Stimulated activated CD8-positive, alpha-beta memory T cell treated with anti-CD3 and anti-CD28 coated beads, Interleukin-7, amount 100 ng/mL, for 4 hours (primary cell): ENCODE measurements at places on chromosomes 3 and 15.

DNA sequence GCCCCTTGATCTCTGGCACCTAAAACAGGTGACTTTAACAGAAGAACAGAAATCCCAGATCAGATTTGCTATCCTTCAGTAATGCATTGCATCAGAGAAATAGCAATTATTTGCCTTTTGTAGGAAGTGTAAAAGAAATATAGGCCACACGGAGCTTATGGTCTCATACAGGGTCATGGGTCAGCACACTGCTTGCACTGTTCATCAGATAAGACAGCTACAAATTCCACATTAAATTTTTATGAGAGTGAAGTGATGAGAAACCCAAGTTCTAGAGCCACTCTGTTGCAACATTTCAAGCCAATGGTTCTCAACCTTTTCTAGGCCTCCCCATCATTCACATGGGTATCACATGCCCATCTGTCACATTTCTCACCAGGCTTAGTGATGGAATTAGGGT lies 33.4 kb upstream of the TMEM87A start:
- DNase-seq, result no peak

GRCh38 chr15:43955140-43955539 lies 128.3 kb downstream of the WDR76 start:
- DNase-seq, result no peak

DNA sequence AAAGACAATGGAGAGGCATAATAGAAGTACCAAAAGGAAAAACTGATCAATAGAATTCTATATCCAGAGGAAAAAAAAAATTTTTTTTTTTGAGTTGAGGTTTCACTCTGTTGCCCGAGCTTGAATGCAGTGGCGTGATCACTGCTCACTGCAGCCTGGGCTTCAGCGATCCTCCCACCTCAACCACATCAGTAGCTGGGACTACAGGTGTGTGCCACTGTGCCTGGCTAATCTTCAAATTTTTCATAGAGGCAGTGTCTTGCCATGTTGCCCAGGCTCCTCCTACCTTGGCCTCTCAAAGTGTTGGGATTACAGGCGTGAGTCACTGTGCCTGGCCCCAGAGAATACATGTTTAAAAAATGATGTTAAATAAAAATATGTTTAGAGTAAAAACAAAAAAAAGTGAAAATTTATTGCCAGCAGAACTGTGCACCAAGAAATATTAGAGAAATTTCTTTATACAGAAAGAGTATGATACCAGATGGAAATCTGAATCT lies 154.3 kb upstream of the ZBTB20 start:
- no peak for DNase-seq

DNA sequence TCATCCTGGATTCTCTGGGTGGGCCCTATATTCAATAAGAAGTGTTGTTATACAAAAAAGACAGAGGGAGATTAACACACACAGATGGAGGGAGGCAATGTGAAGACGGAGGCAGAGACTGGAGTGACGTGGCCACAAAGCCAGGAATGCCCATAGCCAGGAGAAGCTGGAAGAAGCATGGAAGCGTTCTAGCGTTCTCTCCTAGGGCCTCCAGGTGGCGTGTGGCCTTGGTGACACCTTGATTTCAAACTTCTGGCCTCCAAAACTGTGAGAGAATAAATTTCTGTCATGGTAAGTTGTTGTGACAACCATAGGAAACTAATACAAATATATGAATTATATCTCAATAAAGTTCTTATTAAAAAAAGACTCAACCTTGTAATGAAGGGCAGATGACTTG lies 21.3 kb downstream of the THBS1 start:
- DNase-seq, result no peak

- DNase-seq, result no peak
Measured at GRCh38 chr3:159634483-159634882, 354.2 kb upstream of the IL12A start.

DNA sequence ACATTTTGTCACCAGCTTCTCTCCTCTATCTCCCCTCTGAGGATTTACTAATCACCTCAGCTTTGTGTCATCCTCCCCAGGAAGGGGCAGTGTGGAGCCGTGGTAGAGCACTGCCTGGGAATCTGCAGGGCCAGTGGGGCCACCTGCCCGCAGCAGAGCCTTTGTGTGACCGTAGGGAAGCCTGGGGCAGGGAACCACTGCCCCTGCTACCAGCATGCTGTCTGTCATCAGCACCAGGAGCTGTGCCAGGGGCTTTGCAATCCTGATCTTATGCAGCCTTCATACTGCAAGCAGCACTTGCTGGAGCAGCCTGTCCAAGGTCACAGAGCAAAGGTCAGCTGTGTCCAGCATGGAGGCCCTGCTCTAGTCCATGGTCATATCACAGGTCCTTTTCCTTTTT lies 170.2 kb upstream of the IL12A start:
- no peak for DNase-seq

DNA sequence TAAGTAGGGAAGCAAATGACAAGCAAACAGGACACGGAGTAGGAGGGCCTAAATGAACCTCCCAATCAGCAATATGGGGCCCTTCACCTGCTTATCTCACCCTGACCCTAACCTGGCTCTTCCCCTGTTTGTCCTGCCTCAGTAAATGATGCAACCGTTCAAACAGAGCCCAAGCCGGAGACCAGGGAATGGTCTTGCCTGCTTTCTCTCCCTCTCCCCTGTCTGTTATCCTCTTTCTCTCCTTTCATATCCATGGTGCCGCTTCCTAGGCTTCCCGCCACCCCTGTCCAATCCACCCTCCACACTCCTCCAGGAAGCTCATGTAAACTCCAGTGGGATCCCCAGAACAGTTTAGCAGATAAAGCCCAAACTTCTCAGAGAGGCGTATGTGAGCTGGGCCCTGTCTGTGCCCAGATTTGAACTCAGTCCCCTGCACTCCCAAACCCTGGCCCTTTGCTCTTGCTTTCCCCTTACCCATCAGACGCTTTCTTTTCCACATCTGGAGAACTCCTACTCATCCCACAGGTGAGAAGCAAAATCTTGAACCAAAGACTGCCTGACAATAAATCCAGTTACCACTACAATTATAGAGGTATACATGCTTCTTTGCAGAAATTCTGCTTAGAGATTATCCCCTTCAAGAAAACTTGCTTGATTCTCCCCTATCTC lies 45.7 kb upstream of the STT3B start:
- no peak for DNase-seq

- DNase-seq, result no peak
Measured at GRCh38 chr3:113153499-113154107, 57.8 kb upstream of the BOC start.

DNA sequence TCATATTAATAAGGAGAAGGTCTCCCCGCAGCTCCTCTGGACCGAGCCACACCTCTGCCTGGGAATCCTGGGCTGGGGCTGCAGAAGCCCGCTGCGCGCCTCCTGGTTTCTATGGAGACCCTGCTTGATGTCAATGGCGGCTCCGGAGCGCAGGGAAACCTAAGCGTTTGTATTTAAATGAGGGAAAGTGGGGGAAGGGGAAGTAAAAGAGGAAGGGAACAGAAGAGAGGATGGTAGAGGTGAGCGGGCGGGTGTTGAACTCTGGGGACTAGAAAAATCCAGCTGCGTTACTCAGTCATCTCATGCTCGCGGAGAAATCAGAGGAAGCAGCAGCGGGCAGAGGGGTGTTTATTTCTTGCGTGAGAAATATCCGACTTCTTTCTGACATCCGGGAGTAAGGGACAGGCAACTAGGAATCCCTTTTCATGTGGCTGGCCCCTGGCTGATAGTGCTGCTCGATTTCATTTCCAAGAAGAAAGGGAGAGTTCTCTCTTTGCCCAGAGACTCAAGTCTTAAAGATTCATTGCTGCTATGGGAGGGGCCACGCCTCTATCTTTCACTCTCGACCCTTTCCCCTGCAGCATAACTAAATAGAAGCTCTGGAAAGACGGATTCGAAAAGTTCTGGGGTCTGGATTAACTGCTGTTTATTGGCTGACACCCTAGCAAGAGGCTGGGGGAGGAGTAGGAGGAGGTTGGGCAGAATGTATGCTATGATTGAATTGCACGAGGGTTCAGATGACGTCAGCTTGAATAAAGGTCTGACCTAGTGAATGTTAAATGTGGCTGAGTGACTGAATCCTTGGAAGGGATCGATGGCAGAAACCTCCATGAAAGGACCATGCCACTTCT lies 110.5 kb upstream of the GAP43 start:
- DNase-seq, result no peak

- no peak for DNase-seq
Measured at GRCh38 chr3:192279664-192280063, 447.7 kb downstream of the FGF12 start.

DNA sequence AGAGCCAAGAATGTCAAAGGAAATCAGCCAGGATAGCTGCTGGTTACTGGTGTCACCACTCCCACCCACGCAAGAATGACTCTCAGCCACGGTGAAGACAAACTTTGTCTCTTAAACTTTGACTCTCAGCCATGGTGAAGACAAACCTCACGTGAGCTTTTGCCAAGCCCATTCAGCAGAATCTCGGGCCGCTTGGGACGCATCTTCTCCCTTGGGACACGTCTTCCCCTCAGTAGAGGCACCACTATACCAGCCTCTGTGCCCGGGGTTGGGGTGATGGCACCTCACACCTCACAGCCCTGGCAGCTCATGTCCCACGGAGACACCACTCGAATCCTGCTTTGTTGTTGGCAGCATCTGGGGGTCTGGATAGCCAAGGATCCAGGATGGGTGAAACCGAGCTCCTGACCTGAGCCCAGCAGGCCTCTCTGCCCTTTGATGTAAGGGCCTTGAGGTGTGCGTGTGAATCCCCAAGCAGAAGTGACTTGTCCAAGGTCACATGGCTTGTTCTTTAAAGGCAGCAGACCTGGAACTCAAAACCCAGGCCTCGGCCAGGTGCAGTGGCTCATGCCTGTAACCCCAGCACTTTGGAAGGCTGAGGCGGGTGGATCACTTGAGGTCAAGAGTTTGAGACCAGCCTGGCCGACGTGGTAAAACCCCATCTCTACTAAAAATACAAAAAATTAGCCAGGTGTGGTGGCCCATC lies 21.8 kb downstream of the RBPMS2 start:
- no peak for DNase-seq

DNA sequence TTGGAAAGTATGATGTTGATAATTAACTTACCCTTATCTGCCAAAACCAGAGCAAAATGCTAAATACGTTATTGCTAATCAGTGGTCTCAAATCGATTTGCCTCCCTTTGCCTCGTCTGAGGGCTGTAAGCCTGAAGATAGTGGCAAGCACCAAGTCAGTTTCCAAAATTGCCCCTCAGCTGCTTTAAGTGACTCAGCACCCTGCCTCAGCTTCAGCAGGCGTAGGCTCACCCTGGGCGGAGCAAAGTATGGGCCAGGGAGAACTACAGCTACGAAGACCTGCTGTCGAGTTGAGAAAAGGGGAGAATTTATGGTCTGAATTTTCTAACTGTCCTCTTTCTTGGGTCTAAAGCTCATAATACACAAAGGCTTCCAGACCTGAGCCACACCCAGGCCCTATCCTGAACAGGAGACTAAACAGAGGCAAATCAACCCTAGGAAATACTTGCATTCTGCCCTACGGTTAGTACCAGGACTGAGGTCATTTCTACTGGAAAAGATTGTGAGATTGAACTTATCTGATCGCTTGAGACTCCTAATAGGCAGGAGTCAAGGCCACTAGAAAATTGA lies 59.7 kb downstream of the DCUN1D1 start:
- no peak for DNase-seq

DNA sequence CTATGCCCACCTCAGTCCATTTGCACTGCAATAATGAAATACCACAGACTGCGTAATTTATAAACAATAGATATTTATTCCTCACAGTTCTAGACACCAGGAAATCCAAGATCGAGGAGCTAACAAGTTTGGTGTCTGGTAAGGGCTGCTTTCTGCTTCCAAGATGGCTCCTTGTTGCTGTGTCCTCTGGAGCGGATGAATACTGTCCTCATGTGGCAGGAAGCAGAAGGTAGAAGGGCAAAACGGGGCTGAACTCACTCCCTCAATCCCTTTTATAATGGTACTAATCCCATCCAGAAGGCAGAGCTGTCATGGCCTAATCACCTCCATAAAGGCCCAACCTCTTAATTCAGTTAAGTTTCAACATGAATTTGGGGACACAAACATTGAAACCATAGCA lies 75.3 kb downstream of the P2RY1 start:
- no peak for DNase-seq

DNA sequence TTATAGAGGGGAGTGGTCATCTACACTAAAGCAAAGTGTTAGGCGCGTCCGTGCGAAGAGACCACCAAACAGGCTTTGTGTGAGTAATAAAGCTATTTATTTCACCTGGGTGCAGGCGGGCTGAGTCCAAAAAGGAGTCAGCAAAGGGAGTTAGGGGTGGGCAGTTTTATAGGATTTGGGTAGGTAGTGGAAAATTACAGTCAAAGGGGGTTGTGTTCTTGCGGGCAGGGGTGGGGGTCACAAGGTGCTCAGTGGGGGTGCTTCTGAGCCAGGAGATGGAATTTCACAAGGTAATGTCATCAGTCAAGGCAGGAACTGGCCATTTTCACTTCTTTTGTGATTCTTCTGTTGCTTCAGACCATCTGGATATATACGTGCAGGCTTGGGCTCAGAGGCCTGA lies 47.1 kb downstream of the OIP5 start:
- DNase-seq, result no peak

DNA sequence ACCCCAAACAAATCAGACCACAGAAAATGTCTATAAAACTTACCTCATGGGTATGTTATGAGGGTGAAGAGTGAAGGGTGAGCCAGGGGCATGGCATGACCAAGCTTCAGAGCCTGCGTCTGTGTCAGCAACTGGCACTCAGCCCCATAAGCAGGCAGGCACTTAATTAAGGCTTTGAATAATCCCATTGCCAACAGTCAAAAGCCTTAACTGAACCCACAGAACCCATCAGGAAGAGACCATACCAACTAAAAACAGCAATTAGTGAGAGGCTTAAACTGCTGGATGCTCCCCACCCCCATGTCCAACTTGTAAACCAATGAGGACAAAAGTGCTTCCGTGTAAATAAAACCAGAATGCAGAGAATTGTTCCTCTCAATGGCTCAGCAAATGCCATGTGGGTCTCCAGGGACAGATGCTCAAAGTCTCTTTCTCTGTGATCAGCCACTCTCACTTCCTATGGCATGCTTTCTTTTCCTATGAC lies 126.0 kb downstream of the MYLK start:
- no peak for DNase-seq

GRCh38 chr3:196875258-196875657 lies 7.5 kb downstream of the SENP5 start:
- no peak for DNase-seq

- no peak for DNase-seq
Measured at GRCh38 chr3:195800240-195800639, 11.5 kb downstream of the MUC4 start.

DNA sequence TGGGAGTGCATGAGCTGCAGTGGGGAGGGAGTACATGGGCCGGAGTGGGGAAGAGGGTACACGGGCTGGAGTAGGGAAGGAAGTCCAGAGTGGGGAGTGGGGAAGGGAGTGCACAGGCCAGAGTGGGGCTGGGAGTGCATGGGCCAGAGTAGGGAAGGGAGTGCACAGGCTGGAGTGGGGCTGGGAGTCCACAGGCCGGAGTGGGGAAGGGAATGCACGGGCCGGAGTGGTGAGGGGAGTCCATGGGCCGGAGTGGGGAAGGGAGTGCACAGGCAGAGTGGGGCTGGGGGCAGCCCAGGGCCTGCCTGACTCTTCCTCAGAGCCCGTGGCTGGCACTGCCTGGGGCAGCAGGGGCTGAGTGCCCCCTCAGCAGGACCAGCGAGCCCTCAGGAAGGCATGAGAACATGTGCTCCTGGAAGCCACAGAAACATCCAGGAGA lies 40.7 kb downstream of the KLF15 start:
- no peak for DNase-seq
